Activated T-cell treated with anti-CD3 and anti-CD28 coated beads, Interleukin-2, amount 50 U/mL, for 24 hours (primary cell): ENCODE measurements at places on chromosomes 4 and X.
A peak's percentile ranks its signal among the peaks of the same experiment; 100 is the strongest.

DNA sequence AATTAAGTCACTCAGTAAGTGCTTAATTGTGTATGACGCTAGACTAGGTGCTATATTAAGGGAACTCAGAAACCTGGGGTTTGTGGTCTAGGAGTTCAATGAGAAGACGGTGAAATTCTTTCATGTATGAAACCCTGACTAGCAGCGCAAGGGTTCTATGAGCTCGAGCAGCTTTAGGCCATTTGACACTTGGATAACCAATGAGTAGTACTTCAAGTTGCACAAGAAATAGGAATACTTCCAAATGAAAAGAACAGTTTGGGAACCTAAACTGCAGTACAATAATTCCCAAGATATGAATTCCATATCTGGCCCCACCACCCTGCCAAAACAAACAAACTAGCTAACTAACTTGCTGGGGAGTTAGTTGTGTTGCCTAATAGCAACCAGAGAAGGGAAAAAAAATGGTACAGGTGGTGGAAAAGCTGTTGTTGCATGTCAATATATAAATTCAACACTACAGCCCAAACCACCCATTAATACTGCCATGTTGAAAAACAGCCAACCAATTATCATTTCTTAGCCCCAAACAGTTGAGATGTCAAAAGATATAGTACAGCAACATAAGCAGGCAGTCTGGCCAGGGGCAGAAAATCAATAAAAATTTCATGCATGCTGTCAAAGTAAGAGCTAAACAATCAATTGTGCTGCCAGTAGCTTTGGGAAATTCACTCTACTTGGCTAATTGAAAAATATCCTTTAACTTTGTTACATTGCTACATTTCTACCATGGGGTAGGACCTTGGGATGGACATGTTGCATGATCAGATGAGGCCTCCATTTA, 54.6 kb upstream of the MCF2 start:
- no peak overlapping the region for H3K27ac ChIP-seq
- DNase-seq: no peak
- no peak overlapping the region for H3K4me3 ChIP-seq

DNA sequence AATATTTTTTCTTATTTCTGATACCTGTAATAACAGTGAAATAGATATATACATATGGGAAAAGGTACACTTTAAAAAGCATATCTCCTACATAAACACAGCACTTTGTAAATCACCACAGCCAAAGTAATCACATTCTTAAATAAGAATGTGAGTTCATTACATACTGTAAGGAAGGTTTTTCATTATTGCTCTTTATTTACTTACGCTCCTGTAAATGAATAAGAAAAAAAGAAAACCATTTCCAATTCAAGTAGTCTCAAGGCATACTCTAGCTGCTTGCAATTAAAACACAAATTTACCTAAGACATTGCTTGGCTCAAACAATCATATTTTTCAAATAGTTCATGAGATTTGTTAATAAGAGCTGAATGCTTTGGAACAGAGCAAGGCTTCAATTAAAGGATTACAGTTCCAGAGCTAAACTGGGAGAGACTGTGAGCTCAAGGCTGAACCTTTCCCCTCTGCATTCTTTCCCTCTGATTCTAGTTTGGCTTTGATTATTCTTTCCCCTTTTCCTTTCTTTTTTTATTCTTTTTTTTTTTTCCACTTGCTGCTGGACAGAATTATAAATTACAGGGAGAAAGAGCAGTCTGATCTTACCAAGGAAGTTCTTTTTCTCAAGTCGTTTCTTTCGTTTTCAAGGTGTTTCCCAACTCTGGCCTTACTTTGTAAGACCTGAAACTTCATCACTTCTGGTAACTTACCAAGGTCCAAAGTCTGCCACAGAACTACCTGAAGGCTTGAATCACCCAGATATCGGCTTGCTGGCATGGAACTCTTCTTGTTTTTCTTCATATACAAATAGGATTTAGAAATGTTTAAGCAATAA, 278.3 kb downstream of the INPP4B start:
- peaks cover 53% of the 10 kb centered on the region for H3K36me3 ChIP-seq
- H3K4me1 ChIP-seq: peaks cover 74% of the 10 kb centered on the region
- no peak for DNase-seq
- H3K27me3 ChIP-seq: no peaks in the 10 kb centered on the region

DNA sequence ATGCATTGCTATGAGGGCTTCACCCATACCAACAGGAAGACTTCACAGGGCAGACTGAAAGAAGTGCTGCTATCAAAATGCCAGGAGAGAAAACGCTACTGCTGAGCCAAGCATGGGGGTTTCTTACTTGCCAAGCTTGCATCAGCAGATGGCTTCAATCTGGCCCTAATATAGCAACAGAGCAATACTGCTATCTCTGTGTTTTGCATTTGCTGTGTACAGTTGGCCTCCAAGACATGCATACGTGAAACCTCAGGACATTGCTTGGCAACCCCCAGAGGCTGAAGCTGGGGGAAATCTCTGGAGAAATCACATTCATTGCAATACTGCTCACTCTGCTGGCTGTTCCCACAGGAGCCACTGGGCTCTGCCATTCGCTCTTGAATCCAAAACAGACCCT, 127.2 kb upstream of the GPC4 start:
- no peak for DNase-seq
- H3K4me1 ChIP-seq: no peaks in the 10 kb centered on the region
- H3K27me3 ChIP-seq: peaks cover 15% of the 10 kb centered on the region
- no peaks in the 10 kb centered on the region for H3K36me3 ChIP-seq
- no peak overlapping the region for H3K4me3 ChIP-seq
- no peak overlapping the region for H3K27ac ChIP-seq

- DNase-seq: no peak
- H3K4me3 ChIP-seq: no peak overlapping the region
- H3K27me3 ChIP-seq: no peaks in the 10 kb centered on the region
- no peak overlapping the region for H3K27ac ChIP-seq
- no peaks in the 10 kb centered on the region for H3K4me1 ChIP-seq
Measured at GRCh38 chr4:35948171-35948570, 296.1 kb downstream of the ARAP2 start.

GRCh38 chr4:56080384-56080783, 131.6 kb downstream of the CEP135 start:
- H3K4me3 ChIP-seq: no peak overlapping the region
- no peak overlapping the region for H3K27ac ChIP-seq
- no peak for DNase-seq

DNA sequence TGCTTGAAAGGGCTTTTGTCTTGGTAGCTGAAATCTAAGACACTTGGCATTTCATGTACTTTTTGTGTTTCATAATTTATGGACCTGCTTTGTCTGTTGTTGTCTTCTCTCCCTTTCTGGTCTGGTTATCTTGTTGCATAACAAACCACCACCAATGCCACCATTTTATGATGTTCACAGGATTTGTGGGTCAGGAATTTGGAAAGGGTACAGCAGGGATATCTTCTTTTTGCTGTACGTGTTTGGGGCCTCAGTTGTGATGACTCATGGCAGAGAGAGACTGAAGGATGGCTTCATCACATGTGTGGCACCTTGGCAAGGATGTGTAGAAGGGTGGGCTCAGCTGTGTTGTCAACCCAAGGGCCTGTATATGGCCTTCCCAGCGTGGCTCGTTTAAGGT, 35.2 kb downstream of the KDM6A start:
- no peak overlapping the region for H3K4me3 ChIP-seq
- H3K36me3 ChIP-seq: peaks cover 28% of the 10 kb centered on the region
- H3K27ac ChIP-seq: peak overlapping the region; percentile 78
- peaks cover 65% of the 10 kb centered on the region for H3K4me1 ChIP-seq
- no peaks in the 10 kb centered on the region for H3K27me3 ChIP-seq
- no peak for DNase-seq

GRCh38 chr4:140743194-140743931, 12.8 kb downstream of the TBC1D9 start:
- no peaks in the 10 kb centered on the region for H3K36me3 ChIP-seq
- no peak overlapping the region for H3K27ac ChIP-seq
- H3K4me3 ChIP-seq: no peak overlapping the region

DNA sequence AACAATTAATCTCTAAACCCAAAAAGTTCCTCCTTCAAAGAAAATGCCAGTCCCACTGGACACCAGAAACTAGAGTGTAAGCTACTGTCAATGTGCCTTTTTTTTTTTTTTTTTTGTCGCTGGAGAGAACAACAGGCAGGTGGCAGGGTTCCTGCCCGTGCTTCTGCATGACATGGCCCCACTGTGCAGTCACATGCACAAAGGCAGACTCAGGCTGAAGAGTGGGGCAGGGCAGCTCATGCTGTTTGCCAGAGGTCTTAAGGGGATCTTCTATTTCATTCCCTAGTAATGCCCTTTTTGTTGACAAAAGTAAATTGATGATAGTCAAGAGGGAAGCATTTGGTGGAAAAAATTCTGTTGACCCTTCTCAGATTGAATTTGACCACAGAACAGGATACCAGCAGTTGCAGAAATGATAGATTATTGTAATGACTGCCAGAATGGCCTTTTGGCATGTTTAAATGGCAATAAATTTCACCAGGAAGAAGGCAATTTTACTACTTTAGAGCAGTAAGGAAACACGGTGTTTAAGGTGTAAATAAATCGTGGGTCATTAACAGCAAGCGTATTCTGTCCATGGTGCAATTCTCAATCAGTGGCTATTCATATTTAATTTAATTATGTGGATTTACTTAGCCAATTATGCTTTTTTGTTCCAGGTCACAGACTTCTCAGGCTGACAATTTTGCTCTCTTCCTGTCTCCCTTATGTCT, 80.9 kb downstream of the NKX6-1 start:
- H3K27ac ChIP-seq: no peak overlapping the region
- DNase-seq: no peak
- no peaks in the 10 kb centered on the region for H3K4me1 ChIP-seq
- peaks cover 20% of the 10 kb centered on the region for H3K27me3 ChIP-seq
- no peaks in the 10 kb centered on the region for H3K36me3 ChIP-seq
- no peak overlapping the region for H3K4me3 ChIP-seq

DNA sequence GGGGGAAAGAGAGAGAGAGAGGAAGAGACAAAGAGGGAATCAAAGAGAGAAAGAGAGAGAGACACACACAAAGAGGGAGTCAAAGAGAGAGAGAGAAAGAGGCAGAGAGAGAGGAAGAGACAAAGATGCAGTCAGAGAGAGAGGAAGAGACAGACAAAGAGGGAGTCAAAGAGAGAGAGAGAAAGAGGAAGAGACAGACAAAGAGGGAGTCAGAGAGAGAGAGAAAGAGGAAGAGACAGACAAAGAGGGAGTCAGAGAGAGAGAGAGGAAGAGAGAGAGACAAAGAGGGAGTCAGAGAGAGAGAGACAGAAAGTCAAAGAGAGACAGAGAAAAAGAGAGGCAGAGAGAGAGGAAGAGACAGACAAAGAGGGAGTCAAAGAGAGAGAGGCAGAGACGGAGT, 45.5 kb downstream of the MAGEA9 start:
- no peak overlapping the region for H3K4me3 ChIP-seq
- H3K36me3 ChIP-seq: no peaks in the 10 kb centered on the region
- peaks cover 80% of the 10 kb centered on the region for H3K27me3 ChIP-seq
- H3K27ac ChIP-seq: no peak overlapping the region
- peaks cover 20% of the 10 kb centered on the region for H3K4me1 ChIP-seq
- DNase-seq: no peak

DNA sequence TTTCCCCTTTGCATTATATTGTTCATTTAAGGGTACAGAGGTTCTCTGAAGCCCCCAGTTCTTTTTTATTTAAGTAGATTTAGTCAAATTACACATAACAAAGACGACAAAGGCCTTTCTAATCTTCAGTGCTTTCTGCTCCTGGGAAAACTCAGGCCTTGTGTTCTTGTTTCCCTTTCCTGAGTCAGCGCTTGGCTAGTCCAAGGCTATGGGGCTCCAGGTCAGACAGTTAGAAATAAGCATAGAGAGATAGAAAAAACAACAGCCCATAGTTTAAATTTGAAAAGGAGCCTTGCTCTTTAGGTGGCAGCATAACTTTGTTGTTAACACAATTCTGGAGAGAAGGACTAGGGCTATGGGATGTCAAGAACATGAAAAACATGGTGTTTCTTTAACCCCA, 97.3 kb downstream of the PPP1R2C start:
- H3K27me3 ChIP-seq: peaks cover 11% of the 10 kb centered on the region
- H3K4me3 ChIP-seq: no peak overlapping the region

GRCh38 chr4:84892950-84893349, 73.5 kb downstream of the WDFY3 start:
- H3K27ac ChIP-seq: no peak overlapping the region
- H3K4me1 ChIP-seq: no peaks in the 10 kb centered on the region
- H3K36me3 ChIP-seq: no peaks in the 10 kb centered on the region
- H3K4me3 ChIP-seq: no peak overlapping the region

- peaks cover 11% of the 10 kb centered on the region for H3K4me1 ChIP-seq
- H3K27ac ChIP-seq: peak overlapping the region; percentile 57
- peaks cover 4% of the 10 kb centered on the region for H3K27me3 ChIP-seq
- DNase-seq: peak; percentile 89
- H3K4me3 ChIP-seq: peak overlapping the region; percentile 83
Measured at GRCh38 chrX:149938881-149939654, 777 bp upstream of the EOLA2 start.

- no peak for DNase-seq
- H3K27me3 ChIP-seq: no peaks in the 10 kb centered on the region
- peak overlapping the region; percentile 93 for H3K27ac ChIP-seq
- peaks cover 94% of the 10 kb centered on the region for H3K4me1 ChIP-seq
Measured at GRCh38 chrX:65702956-65703355, 35.5 kb downstream of the MSN start.

- no peak overlapping the region for H3K4me3 ChIP-seq
- H3K4me1 ChIP-seq: no peaks in the 10 kb centered on the region
- peaks cover 21% of the 10 kb centered on the region for H3K36me3 ChIP-seq
- H3K27ac ChIP-seq: no peak overlapping the region
Measured at GRCh38 chrX:70301716-70302115, 11.8 kb downstream of the KIF4A start.

DNA sequence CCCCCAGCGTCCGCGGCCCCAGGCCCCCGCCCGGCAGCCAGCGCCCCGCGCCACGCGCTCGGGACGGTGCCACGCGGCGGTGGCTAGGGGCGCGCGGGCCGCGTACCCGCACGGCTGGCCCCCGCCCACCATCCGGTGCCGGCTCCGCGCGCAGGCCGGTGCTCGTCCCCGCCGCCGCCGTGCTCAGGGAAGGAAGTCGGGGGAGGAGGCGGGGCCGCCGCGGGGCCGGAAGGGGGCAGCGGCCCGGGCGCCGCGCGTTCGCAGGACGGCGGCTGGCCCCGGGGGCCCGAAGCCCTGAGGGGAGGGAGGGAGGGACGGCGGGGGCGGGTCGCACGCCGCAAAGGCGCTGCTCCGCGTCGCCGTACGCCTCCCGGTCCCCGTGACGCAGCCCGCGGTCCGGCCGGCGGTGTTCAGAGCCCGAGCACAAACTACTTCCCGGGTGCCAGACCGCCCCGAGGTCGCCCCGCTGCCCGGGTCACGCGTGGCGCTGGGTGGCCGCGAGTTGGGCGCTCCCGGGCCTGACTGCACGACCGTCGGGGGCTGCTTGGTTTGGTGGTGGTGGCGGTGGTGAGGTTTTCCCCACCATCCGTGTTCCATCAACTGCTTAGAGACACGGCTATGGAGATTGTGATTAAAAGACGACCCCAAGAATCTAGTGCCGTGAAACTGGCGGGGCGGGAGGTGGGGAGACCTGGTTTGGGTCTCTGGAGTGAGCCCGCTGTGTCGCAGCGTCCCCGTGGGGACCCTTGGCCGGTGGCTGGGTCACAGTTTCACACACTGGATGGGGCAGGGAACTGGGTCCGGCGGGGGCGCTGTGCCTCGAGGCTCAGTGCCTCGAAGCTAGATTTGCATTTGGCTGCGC, at the start of gene DCTD:
Gene DCTD (minus strand): TSS at position 205 of the 862 bp plus-strand sequence. CDS start 1,818 bp downstream, outside the sequence.
- peak within 1 kb of the TSS; percentile 96 for H3K27ac ChIP-seq
- peak within 1 kb of the TSS; percentile 86 for H3K4me3 ChIP-seq
- H3K36me3 ChIP-seq: peaks cover 44% of the 10 kb centered on the region
- peak; percentile 88 for DNase-seq

- H3K27me3 ChIP-seq: peaks cover 22% of the 10 kb centered on the region
- H3K27ac ChIP-seq: no peak overlapping the region
- no peak overlapping the region for H3K4me3 ChIP-seq
- no peaks in the 10 kb centered on the region for H3K4me1 ChIP-seq
- H3K36me3 ChIP-seq: no peaks in the 10 kb centered on the region
Measured at GRCh38 chrX:108186811-108187210, 95.2 kb downstream of the ATG4A start.
